Activated naive CD4-positive, alpha-beta T cell treated with anti-CD3 and anti-CD28 coated beads, Interleukin-2, amount 50 U/mL, for 72 hours (primary cell): ENCODE measurements at places on chromosomes 5 and 9. TPM values are rescaled to one million over a fixed set of nuclear protein-coding genes. Genes with fewer than 3 reads are reported as not detected.

The EPB41L4B gene
- total RNA-seq: not detected

The SNX2 gene
- 48.6 TPM for total RNA-seq

The GBGT1 gene
- total RNA-seq: 7.3 TPM

The PTGDS gene
- total RNA-seq: not detected

The ARL10 gene
- 19.1 TPM for total RNA-seq

The RMI1 gene
- 26.7 TPM for total RNA-seq

The RUFY1 gene
- total RNA-seq: 60.9 TPM

The CREBRF gene
- 39.6 TPM for total RNA-seq

The SRA1 gene
- 29.3 TPM for total RNA-seq

The ARHGEF37 gene
- 1.8 TPM for total RNA-seq
